ENCODE measurements at places on chromosomes 5 and 9.
A peak's percentile ranks its signal among the peaks of the same experiment; 100 is the strongest.

- no peak for DNase-seq
These were observed 68.5 kb upstream of the SLC25A51 start for GRCh38 chr9:37972351-37972848.

- peak; percentile 32 for DNase-seq
These were observed 29.0 kb upstream of the CCNG1 start for GRCh38 chr5:163408311-163408923.

- DNase-seq = no peak
These were observed 35.3 kb downstream of the MAT2B start for GRCh38 chr5:163540696-163541095.

- no peak for DNase-seq
These were observed at the start of gene GBGT1 for GRCh38 chr9:133163504-133164172. Gene GBGT1, minus strand, starts transcription at chr9:133163914. Its CDS starts 1,502 bp downstream, at chr9:133162412.

DNA sequence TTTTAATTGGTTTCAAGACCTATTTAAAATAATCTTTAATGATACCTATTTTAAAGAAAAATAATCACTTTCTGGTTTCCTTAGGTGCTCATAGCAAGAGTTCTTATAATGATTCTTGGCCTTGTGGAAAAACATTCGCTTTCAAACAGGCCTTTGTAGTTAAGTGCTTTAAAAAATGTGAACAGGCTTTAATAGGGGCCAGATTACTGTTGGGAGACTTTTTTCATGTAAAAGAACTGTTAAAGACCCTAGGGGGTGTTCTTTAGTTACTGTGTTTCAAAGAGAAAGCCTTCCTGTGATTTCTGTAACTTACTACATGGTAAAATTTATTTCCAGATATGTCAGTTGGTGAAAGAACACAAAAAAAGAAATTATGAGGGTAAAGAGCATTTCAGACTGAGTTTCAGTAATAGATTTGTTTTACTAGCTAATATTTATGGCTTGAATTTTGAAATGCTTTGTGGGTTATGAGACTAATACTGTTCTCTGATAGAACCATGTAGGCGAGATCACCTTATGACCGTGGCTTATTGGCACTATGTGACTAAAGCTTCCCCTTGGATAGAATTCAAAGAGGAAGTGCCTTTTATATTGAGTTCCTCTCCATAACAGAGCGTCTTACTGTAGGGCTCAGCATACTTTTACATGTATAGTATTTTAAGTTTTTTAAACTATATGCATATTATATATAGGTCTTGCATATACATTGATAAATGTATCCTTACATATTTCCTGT is 70.7 kb downstream of the CSNK1G3 start:
- DNase-seq = no peak

DNA sequence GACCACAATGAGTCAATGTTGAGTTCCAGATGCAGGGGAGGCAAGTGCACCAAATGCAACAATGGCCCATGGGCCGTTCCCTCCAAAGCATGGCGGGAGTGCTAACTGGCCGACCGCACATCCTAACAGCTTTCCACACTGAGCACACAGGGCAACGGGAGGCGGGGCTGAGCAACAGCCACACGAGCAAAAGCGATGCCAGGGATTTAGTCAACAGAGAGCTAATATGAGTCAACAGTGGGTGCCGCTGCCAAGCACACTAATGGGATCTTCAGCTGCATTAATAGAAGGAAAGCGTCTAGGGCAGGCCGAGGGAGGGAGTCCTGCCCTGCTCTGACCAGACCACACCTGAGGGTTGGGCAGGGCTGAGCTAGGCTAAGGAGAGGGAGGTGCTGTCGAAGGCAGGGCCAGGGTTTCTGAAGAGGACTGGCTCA is 4.6 kb downstream of the EPB41L4B start:
- peak; percentile 81 for DNase-seq

DNA sequence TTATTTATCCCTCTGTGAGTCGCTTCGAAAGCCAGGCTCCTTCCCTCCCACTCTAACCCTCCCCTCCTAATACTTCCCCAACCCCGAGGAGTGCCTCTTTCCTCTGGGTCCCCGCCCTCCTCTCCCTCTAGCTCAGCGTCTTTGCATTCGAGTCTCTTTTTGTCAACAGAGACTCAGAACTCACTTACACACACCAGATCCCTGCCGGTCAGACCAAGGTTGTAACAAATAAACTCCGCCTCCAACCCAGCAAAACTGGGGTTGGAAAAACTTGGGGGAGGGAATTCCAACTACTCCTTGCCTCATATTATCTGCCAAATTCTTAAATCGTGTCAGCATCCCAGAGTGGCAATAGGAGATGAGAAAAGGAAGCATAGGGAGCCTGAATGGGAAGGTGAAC is at the start of gene HTR1A:
Gene HTR1A, minus strand, starts transcription at position 167 of the 400 bp plus-strand sequence. CDS start 726 bp downstream, outside the sequence.
- no peak for DNase-seq

GRCh38 chr5:126888175-126888574 is 111.2 kb downstream of the LMNB1 start:
- no peak for DNase-seq

DNA sequence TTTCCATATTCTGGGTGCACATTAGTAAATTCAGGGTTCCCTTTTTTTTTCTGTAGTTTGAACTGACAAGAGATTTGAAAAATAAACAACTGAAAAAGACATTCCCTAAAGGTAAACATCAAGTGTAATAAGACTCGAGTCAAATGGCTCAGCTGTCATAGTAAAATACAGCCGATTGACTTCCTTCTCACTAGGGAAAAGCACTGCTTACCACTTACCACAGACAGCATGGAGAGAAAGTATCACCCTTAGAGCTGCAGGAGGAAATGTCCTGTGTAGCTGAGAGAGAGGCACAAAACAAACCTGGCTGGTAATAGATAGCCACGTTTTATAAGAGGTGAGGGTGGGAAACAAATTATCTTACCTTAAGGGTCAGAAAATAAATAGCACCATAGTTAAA is 12.1 kb upstream of the DMAC1 start:
- DNase-seq = peak; percentile 50

DNA sequence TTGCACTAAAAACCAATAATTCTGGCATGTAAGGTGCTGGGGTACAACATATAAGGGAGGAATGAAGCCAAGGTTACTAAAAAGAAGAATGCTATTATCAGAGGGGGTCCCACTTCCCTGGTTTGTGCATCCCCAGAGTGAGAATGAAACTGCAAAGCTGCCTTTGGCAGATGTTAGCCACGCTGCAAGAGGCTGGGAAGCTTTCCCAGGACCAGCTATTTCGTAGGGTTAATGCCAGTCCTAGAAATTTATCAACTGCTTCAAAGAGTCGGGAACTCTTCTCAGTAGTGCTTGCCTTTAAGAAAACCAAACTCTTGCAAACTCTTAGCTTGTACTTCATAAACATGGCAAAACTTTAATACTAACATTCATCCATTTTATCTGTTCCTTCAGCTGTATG is 87.5 kb upstream of the NR5A1 start:
- DNase-seq = no peak

GRCh38 chr5:6886866-6887265 is 173.6 kb downstream of the TENT4A start:
- no peak for DNase-seq

GRCh38 chr9:136255166-136255538 is 9.5 kb upstream of the QSOX2 start:
- no peak for DNase-seq

DNA sequence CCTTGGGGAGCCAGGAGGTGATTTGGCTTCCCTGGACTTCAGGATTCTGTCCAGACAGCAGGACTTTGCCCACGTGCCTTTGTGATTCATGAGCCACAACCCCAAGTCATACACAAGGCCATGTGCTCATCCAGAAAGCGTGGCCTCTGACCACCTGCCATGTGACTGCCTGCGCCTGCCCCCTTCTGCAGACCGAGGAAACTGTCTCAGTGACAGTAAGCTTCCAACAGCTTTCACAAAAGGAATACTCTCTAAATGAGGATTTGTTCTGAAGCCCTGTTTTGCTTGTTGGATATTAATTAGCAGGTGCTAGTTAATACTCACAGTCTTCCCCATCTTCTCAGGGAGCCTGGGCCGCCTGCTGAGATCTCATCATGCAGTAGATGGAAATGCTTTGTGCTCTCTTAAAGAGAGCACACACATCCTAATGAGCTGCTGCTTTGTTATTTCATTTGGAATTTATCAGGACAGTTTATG is 36.9 kb upstream of the ANGPTL2 start:
- peak; percentile 88 for DNase-seq

GRCh38 chr5:178730940-178731265 is 444 bp upstream of the ZNF354A start:
- DNase-seq = no peak

DNA sequence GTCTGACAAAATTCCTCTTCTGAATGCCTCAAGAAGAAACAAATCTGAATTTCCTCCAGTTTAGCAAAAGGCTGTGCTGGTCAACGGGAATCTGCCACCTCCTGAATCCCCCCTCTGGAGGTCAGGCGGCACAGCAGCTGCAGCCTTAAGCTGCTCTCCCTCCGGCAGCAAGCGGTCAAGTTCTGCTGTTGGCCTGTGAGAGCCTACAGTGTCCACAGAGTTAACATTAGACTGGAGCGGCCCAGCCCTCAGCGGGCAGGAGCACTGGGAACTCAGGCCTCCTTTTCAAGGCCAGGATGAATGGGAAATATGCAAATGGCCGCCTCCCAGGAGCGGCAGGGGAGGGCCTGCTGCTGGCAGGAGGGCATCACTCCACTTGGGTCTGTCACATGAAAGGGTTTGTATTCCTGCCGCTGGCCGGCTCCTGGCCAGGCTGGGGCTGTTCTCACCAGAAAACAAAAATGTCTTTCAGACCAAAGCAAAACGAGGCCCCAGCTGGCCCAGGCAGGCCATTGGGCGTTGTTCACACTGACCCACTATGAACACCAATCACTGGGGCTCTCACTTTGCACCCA is 8.2 kb downstream of the ACSL6 start:
- DNase-seq = no peak

- no peak for DNase-seq
These were observed 15.9 kb downstream of the ENG start for GRCh38 chr9:127838375-127839078.

DNA sequence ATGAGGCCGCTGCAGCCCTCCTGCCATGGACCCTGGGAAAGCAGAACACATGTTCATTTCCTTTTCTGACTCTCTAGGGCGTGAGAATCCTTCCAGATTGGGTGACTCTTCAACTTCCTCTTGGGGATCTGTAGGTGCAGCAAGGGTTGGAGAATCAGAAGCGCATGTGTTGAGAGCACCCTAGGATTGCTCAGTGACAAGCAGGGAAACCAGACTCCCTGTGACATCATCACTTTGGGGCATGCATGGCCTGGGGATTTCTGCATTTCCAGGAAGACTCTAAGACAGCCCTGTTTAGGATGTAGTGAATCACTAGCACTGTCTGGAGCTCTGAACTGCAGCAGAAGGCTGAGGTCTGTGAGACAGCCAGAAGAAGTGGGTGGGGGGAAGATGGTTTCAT is 15.1 kb upstream of the LCP2 start:
- no peak for DNase-seq

GRCh38 chr5:149162401-149163084 is 21.2 kb downstream of the ABLIM3 start:
- no peak for DNase-seq

DNA sequence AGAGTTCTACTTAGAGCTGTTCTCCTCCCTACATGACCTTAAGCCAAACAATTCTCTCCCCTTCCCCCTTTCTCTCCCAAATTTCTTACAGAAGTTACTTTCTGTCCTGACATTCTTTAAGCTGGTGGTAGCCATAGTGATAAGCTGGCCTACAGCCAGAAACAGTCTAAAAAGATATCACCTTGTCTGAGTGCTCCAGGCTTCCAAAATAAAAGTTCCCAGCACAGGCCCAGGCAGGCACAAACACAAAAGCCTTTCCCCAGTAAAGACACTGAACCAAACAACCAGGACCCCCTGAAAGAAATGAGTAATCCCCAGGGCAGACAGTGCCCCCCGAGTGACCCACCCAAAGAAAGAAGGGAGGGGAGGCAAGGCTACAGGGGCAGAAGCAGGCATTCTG is 19.2 kb downstream of the SIL1 start:
- DNase-seq = no peak

GRCh38 chr9:112080831-112081542 is 94.1 kb downstream of the SUSD1 start:
- no peak for DNase-seq

- no peak for DNase-seq
These were observed 1.7 kb upstream of the PTGER4 start for GRCh38 chr5:40678026-40678425.
